ENCODE measurements at places on chromosomes 3 and 15.

GRCh38 chr3:116164039-116164438, 281.2 kb downstream of the LSAMP start:
- no peak for DNase-seq

DNA sequence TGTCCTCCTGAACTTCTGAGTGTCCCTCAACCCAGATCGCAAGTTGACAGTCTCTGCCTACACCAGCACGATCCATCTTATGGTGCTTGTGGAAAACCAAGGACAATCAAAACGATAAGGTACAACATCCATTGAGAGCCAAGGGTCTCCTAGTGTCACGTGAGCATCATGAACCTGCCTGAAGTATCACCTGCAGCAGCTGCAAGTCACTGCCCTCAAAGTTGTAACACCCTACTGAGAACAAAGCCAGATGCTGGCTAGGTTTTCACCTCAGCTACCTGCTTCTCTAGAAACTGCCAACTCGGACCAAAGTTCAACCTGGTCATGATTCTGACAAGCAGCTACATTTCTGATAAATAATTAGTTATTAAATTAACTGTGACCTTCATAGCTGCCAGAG, 17.5 kb downstream of the C2CD4B start:
- no peak for DNase-seq

GRCh38 chr15:70447928-70448698, 315.2 kb downstream of the UACA start:
- DNase-seq, result peak; percentile 17

GRCh38 chr15:74257623-74258022, 21.5 kb downstream of the CCDC33 start:
- no peak for DNase-seq

DNA sequence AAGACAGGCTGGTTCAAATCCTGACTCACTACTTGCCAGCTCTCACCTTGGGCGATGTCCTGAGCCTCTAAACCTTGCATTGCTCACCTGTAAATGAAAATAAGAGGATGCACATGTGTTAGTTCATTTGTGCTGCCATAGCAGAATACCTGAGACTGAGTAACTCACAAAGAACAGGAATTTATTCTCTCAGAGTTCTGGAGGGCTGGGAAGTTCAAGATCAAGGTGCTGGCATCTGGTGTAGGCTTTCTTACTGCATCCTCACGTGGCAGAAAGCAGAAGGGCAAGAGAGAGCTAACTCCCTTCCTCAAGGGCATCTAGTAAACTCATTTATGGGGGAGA, 222.7 kb downstream of the MTHFS start:
- DNase-seq, result no peak

- no peak for DNase-seq
Observed at GRCh38 chr3:6182476-6182875, 678.4 kb upstream of the GRM7 start.

DNA sequence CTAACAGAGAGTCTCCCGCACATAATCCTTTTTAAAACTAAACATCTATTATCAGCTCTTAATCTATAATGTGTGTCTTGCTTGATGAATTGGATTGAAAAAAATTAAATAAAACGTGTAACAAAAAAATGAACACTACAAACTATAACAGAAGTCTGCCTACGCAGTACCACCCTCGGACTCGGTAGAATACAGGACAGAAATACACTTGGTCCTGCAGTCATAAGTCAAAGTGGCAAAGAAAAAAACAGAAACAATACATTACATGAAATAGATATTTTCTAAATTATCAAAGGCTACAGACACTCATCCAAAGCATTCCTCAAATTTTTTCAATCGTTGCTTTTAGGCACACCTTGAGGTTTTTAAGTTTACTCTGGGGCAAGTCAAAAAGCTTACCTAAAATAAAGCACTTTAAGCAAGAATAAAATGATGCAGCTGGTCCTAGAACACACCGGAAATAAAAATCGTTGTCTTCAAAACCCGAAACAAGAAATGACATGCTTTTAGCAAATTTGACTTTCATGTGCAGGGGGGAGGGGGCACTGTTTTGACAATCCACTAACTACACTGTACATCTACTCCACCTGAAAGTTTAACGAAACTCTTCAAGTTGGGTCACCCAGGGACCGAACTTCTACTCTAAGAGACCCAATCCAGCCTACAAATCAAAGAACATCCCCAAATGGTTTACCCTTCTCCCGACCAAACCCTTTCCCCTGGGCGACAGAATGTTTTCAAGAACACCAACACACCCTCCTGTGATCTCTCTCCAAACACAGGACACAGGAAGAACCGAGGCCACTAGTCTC, 1.3 kb downstream of the ADAM10 start:
- DNase-seq, result peak; percentile 75

DNA sequence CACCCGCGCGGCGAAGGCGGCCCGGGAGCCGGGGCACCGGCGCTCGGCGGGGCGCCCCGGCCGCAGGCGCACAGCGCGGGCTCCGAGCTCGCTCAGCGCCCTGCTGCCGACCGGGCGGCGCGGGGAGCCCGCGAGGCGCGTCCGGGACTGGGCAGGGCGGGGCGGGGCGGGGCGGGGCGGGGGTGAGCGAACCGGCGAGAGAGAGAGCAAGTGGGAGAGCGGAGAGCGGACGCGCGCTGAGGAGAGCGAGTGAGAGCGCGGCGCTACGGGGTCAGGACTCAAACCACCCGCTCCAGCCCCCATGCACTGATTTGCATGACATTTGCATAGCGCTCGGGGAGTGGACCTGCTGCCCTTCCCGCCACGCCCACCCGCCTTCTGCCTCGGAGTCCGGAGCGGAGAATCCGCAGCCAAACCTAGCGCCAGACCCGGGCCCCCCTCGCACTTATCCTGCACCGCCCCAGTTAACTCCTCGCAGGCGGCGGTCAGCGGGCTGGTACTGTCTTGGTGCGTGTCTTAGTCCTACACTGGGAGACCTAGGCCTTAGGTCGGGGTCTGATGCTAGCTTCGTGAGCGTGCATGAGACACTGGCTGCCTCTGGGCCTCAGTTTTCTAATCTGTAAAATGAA, at the start of gene MYLK:
MYLK (minus strand) TSS at position 130 of the 629 bp plus-strand sequence. CDS start 90,491 bp downstream, outside the sequence.
- DNase-seq, result peak; percentile 85

- no peak for DNase-seq
Observed at GRCh38 chr15:57892181-57892580, 173.3 kb downstream of the ALDH1A2 start.

DNA sequence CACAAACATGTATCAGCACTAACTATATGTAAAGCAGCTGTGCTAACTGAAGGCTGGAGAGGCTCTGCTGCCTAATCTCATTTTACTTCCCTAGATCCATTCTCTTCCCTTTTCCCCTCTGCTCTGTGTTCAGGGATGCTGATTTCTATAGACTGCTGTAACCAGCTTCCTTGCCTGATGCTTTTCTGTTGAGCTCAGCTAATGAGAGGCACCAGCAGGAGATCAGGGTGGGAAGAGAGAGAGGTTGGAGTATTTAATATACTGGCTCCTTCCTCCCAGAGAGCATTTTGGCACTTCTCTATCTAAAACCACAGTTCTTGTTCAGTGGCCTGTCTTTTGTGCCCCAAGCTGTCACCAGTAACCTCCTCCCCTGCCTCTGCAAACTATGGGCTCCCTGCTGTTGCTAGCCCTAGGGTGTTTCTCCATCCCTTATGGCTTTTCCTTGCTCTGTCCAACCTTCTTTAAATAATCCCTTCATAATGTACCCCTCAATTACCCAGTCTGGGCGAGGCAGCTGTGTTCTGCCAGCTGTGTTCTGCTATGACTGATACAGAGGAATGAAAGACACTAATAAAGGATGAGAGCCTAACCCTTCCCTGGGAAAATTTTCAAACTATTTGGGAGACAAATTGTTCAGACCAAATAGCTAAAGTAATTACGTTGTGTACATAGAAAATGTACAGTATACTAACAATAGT, 69.5 kb downstream of the CADPS start:
- no peak for DNase-seq

- DNase-seq, result no peak
Observed at GRCh38 chr3:169675091-169675490, 11.6 kb upstream of the MECOM start.
